NCI-H2227 treated with DMSO at 0.1 percent for 48 hours (cell line): ENCODE measurements at places on chromosomes 6 and 20.

GRCh38 chr6:101689695-101690094 is 296.2 kb downstream of the GRIK2 start:
- DNase-seq: no peak

DNA sequence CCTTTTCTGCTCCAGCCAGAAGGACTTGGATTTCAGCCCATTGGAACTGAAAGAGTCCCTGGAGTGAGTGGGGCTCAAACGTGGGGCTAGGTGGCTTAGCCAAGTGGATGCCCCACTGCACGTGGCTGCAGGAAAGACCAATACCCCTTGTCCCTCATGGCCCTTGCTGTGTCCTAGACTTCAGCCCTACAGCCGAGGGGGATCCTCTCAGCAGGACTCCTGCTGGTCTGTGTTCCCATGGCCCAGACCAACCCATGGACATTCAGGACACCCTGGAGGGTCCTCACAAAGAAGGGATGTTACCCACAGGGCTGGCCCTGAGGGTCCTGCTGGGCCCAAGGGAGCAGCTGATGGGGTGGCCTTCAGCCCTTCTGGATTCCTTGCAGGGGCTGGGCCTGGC is 30.0 kb upstream of the PHACTR3 start:
- DNase-seq: no peak

DNA sequence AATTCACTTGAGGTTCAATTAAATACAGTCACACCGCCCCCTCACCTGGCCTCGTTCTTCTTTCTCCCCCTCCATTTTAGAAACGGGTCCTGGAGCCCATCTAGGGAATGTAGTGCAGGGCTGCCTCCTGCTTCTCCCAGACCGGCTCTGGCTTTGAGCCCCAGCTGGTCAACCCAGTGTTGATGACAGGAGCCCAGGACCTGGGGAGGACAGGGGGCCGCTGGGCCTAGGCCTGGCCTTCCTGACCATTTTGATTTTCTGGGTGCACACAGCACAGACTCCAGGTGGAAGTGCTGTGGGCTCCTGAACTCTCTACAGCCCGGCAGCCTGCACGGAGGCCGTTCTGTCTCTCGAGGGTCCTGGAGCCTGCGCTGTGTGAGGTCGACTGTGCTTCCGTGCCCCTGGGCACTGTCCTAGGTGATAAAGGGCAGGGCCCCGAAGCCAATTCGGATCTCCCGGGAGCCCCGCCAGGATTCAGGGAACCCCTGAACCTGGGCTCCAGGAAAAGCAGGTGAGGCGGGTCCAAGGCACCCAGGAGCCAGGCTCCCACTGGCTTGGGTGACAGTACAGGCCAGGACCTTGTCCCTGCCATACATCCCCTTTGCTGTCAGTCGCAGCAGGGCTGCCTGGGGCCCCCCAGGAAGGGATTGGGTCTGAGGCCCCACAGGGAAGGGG is 23.3 kb downstream of the NPEPL1 start:
- no peak for DNase-seq

GRCh38 chr6:28893172-28893799 is 30.5 kb downstream of the TRIM27 start:
- no peak for DNase-seq

DNA sequence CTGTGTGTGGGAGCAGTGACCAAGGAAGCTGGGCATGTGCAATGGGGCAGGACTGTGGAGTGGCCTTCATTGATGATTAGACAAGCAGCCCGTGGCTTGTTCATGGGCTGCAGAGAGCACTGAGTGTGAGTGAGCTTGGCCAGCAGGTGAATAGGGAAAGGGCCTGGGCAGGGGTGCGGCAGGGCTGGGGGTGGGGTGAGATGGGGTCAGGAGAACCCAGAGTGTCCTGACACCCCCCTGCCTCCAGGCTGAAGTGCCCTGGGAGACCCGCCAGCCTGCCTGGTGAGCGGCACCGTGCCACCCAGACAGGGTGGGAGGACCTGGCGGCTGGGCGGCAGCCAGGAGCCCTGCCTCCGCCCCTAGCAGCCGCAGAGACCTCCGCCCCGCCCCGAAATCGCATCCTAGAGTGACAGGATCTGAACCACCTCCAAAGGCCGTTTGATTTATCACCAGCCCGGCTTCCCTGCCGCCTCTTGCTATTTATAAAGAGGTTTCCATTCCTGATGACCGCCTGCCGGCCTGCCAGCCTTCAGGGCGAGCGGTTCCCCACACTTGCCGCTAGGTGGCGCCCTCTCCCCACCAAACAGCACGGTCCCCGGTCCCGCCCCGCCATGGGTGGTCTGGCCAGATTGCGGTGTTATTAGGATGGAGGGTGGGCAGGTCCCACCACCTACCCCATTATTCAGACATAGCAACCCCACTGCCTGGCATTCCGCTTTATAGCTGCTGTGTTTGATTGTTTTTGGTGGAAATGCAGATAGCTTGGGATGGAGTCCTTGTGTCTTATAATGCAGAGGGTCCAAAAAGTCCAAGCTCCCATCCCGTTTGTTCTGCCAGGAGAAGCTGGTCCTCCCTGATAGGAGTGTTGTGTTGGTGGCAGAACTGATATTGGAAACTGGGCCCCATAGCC is 3.5 kb downstream of the MYLK2 start:
- peak; percentile 84 for DNase-seq
